ENCODE measurements at places on chromosomes 2 and 18. TPM values are rescaled to one million over a fixed set of nuclear protein-coding genes. Genes with fewer than 3 reads are reported as not detected.

Gene IL36A
- polyA plus RNA-seq, result not detected

DNA sequence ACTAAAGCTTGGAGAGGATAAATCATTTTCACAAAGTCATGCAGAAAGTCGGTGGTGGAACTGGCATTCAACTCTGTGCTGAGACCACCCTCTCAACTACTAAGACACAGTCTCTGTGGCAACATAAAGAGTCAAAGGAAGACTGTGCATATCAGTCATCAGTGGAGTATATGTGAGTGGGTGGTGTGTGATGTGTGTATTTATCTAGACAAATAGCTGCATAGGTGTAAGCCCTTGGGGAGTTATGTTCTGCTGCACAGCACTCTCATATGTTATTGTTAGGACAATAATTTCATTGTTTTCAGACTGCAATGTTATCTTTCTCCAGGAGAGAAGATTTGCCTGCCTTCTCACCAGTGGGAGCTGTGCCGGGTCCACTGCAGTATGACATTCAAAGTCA is 186.3 kb upstream of the HNRNPA3 start:
- DNase-seq, result no peak

DNA sequence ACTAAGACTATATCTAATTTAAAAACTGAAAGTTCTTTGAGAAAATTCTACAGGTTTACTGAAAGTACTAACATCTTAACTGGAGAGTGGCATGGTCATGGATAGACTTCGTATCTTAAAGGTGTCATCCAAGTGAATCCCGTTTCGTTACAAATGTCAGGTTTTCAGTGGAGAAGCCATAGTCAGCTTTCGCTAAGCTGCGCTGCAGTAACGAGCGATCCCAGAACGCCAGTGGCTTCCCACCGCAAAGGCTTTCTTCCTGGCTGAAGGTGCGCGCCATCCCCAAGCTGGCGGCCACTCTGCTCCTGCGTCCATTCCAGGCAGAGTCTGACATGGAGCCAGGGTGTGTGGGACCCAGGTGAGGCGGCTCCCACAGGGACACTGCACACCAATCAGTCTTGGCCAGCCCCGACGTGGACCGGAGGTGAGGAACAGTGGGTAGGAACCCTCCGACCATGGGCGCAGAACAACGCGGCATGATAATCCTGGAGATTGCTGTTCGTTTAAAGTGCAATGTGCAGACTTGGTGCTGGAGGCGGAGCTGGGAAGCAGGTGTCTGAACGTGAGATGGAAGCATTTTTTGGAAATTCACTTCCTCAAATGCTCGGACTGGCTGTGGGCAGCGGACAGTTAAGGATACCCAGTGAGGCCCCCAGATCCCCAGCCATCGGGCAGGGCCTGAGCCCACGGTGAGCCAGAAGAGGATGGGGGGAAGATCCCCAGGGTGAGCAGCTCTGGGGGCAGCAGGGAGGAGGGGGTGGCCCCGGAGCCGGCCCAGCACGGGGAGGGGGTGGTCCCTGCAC is 27.8 kb upstream of the KCNG2 start:
- DNase-seq, result no peak

Gene ELOA2
- polyA plus RNA-seq, result not detected

DNA sequence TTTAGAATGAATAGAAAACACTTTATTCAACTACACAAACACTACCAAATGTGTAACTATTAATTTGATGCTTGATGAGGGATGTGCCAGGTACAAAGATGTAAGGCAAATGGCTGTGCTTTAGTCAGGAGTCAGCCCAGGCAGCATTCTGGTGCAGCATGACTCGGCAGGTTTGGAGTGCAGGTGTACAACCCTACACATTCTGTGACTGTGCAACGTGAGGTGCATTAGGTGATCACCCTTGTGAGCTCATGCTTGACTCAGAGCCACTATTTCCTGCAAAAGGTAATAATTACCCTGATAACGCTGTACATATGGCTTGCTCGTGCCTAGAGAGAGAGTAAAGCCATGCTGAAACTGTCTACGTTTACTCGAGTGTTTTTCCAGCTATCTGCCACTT is 288.7 kb upstream of the DSEL start:
- DNase-seq, result no peak

Gene GRHL1
- polyA plus RNA-seq, result 1.0 TPM

- DNase-seq, result no peak
Observed at GRCh38 chr2:219434468-219434717, 250 bp upstream of the SPEG start.

DNA sequence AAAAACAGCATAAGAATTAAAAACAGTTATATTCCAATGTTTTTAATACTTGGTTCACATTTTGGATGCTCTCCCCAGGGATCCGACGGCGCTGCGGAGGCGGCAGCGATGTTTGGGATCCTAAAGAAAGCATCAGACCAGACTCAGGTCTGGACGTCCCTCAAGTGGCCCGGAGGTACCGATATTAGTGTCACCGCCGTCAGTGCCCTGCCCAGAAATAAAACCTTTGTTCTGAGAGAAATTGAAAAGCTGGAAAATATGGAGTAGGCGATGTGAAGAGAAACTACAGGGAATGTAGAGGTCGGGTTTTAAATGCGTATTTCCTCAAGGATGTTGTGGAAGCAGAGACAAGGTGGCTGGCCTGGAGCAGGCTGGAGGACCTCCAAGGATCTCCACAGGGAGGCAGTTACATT is 683 bp upstream of the TBC1D8 start:
- peak; percentile 7 for DNase-seq

GRCh38 chr2:52897511-52898044 is 870.0 kb upstream of the CHAC2 start:
- no peak for DNase-seq

Gene DCC
- polyA plus RNA-seq, result 0.36 TPM

DNA sequence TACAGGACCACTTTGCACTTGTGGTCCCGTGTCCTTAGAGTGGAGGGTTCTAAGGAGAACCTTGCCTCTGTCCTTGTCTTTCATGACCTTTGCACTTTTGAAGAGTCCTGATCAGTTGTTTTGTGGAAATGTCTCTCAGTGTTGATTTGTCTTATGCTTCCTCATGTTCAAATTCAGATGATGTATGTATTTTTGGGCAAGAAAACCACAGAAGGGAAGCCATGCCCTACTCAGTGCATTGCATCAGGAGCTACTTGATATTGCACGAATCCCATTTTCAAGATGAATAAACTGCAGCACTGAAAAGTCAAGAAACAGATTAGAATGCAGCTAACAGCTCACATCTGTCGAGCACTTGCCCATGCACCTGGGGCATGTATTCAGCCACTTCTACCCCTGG is 152.2 kb downstream of the INHBB start:
- no peak for DNase-seq

DNA sequence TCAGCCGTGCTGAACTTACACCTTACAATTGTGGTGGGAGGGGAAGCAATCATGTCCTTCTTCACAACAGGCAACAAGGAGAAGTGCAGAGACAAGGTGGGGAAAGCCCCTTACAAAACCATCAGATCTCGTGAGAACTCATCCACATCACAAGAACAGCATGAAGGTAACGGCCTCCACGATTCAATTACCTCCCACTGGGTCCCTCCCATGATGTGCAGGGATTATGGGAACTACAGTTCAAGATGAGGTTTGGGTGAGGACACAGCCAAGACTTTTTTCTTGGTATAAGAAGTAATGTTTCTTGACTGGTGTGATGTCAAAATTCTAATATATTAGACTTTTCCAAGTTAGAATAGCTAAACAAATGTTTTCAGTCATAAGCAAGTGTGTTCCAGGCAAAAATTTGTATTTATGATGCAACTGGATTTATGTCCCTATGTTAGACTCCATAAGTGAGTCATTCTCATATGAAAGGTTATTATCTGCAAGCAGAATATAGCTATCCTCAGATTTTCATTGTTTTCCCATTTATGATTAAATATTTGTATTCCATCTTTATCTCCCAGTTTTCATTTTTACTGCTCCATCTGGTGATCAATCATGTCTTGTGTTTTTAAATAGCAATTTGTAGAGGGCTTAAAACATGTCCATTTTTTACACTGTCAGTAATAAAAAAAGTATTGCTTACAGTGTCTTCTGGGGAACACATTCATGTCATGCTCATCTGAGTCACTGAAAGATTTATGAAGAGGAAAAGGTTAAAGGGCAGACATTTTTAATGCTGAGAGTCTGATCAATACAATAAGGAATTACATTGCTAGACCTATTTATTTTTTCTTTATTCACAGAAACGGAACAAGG is 995.2 kb upstream of the CDH2 start:
- DNase-seq, result peak; percentile 17

DNA sequence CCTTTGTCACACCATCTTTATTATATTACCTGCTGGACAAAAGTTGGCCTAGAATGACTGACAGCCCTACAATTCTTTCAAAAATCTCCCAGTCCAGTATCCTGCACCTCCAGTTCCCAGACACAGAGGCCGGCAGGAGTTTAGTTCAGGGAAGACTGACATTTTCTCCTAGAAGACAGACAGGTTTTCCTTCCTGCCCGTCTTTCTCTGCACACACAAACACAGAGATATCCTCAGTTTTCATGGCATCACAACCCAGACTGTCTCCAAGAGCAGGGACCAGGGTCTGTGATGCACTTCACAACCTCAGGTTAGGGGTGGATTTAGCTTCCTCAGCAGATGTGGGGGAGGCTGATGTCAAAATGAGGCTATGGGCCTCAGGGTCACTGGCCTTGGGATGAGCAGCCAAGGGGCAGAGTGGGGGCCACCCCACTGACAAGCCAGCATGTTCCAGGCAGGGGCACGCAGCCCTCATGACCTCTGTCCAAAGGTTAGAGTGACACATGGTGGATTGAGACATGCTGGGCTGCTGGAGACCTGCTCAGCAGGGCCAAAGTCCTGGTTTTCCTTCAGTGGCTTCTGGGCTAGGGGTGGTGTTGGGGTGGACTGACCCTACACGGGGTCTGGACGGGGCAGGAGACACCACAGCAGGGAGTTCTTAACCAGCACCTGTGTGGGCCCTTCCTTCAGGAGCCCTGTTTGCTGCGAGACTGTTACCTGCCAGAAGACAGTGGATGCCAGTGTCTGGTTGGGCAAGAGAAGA is 70.5 kb downstream of the SFXN5 start:
- DNase-seq, result no peak

Gene ANKRD23
- polyA plus RNA-seq, result 0.73 TPM

Gene RAB6C
- 0.29 TPM for polyA plus RNA-seq

GRCh38 chr18:64407606-64408005 is 258.7 kb upstream of the LINC00305 start:
- DNase-seq, result no peak

DNA sequence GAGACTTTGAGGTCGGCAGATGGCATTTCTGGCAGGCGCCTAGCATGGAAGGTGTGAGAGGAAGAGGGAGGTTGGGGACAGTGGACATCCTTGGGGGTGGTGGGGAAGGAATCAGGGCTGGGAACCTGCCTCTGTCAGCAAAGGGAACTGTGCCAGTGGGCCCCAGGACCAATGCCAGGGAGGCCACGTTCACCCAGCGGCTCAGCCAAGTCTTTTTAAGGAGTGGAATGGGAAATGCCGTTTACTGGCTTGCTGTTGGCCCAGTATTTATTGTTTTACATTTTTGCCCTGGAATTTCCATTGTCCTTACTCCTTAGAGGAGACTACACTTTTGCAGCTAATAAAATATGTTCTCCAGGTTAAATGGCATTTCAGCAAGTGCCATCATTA is 135.2 kb downstream of the MCFD2 start:
- DNase-seq, result peak; percentile 22

Gene CXCR1
- 0.49 TPM for polyA plus RNA-seq

DNA sequence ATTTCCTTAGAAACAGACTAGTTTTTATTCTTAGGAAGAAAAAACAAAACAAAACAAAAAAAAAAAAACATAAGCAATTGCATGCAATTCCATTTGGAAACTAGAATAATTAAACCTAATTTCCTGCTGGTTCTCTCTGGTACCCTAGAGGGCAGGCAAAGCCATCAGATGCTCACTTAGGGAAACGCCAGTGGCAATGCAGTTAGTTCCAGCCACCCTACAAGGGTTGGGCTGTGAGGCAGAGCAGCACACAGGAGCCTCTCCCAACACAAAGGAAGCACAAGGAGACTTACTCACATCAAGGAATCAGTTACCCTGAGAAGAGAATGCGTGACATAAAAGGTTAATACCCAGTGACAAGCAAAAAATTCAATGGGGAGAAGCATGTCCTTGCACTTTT is 28.8 kb downstream of the CCDC93 start:
- no peak for DNase-seq

GRCh38 chr18:33404244-33404873 is 36.2 kb downstream of the CCDC178 start:
- DNase-seq, result no peak

Gene ADGRF3
- 0.22 TPM for polyA plus RNA-seq

- DNase-seq, result no peak
Observed at GRCh38 chr18:35616664-35617423, 35.3 kb downstream of the GALNT1 start.

- DNase-seq, result no peak
Observed at GRCh38 chr2:225052703-225053102, 10.4 kb upstream of the DOCK10 start.

GRCh38 chr2:130160131-130160530 is 15.2 kb upstream of the CCDC74B start:
- DNase-seq, result no peak

GRCh38 chr2:100107906-100108647 is 34.3 kb downstream of the AFF3 start:
- peak; percentile 74 for DNase-seq

GRCh38 chr2:97766567-97766966 is 53.2 kb downstream of the ZAP70 start:
- no peak for DNase-seq

DNA sequence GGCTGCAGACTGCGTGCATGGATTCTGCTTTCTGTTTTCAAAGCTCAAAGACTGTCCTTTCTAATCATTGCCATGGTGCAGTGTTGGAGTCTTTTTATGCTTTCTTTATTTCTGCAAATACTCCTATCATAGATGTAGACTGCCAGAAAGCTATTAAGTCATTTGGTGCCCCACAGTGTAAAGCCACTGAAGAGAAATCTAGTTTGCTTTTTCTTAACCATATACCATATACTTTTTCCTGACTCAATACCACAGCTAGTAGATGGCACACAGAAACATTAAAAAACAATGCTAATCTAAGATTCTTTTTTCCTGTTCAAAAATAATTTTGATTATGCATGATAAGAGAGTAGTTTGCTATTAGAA is 109.9 kb upstream of the RAB27B start:
- no peak for DNase-seq

GRCh38 chr2:132949108-132949507 is 279.1 kb upstream of the LYPD1 start:
- DNase-seq, result no peak

Gene SCTR
- polyA plus RNA-seq, result not detected

Gene GREB1L
- 0.27 TPM for polyA plus RNA-seq

- DNase-seq, result peak; percentile 30
Observed at GRCh38 chr2:232761301-232761907, 15.0 kb downstream of the KCNJ13 start.

Gene AQP12A
- not detected for polyA plus RNA-seq

GRCh38 chr2:195666113-195666712 is 9.2 kb downstream of the SLC39A10 start:
- DNase-seq, result no peak

GRCh38 chr2:174971868-174972781 is 33.1 kb downstream of the CHN1 start:
- no peak for DNase-seq

Gene GALNT3
- 5.3 TPM for polyA plus RNA-seq

- no peak for DNase-seq
Observed at GRCh38 chr2:234305846-234306245, 191.0 kb downstream of the ARL4C start.

- no peak for DNase-seq
Observed at GRCh38 chr2:12424219-12424618, 292.5 kb upstream of the TRIB2 start.

Measured in brain (organoid and tissue), 16 donors.